CD8-positive, alpha-beta memory T cell (primary cell): ENCODE measurements at places on chromosomes 3 and 15. TPM values are rescaled to one million over a fixed set of nuclear protein-coding genes. Genes with fewer than 3 reads are reported as not detected.

CA12 gene
- total RNA-seq, result not detected

SPPL2A gene
- total RNA-seq, result 105 TPM

EPHB1 gene
- not detected for total RNA-seq

CEMIP gene
- not detected for total RNA-seq

SYNPR gene
- not detected for total RNA-seq

GRCh38 chr3:102206511-102207031 is 228.2 kb upstream of the ZPLD1 start:
- DNase-seq, result no peak

DNA sequence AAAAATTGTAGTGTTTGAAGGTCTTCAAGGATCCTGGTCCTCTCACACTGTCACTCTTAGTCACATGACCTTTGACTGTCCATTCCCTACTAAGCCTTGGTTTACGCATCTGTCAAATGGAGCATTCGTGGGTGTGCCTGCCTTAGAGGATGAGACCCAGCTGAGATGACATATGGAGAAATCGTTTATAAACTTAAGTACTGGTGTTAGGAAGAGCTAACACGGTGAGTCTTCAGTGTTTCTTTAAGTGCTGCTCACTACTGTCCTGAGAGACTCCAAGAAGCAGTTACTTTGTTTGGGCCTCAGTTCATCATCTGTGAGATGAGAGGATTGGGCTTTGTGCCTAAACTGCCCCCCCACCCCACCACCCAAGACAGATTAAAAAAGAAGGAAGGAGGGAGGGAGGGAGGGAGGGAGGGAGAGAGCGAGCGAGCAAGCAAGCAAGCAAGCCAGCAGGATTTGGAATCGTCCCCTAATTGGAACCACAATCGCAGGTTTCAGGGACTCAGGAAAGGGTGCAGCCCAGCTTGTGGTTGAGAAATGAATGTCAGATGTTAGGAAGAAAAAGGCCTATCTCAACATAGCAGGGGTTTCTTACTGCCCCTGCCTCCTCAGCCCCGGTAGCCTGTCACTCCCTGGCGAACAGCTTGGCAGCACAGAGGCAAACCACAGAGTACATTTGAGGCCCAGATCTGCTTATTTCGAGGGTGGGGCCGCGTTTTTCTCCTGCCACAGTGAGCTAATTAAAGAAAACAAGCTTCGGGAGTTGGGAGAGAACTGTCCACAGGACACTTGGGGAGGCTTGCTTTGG is 32.7 kb downstream of the SMAD3 start:
- peak; percentile 60 for DNase-seq

DNA sequence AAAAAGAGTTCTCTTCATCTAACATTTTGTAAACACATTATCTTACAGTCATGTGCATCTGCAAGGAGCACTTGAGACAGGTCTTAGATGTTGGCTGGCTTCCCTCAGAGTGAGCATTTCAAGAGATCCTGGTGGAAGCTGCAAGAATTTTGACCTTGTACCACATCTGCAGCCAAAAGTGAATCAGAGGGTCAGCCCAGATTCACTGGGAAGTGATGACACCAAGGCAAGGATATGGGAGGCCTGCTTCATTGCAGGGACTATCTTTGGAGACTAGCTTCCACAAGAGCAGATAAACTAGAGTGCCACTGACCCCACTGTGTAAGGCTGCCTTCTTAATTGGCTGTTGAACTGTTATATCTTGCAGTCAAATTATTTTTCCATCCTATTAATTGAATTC is 21.3 kb upstream of the GADL1 start:
- DNase-seq, result no peak

DNA sequence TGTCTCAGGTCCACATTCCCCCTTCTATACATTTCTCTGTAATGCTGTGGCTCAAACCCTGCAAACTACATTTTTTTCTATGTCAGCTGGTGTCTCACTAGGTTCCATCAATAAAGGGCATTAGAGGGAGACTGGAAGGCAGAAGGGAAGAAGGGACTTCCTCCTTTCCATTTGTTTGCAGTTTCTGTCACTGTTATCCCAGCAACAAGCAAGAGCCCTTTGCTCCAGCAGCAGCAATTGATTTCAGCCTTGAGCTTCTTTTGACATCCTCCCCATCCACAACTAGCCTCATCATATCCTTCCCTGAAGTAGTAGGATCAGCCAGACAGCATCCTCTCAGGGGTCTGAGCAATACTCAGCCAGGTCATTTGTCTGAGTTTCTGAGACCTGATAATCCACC is 5.3 kb upstream of the NCK1 start:
- no peak for DNase-seq

- DNase-seq, result no peak
These were observed 5.3 kb upstream of the RHCG start for GRCh38 chr15:89501646-89502045.

DNA sequence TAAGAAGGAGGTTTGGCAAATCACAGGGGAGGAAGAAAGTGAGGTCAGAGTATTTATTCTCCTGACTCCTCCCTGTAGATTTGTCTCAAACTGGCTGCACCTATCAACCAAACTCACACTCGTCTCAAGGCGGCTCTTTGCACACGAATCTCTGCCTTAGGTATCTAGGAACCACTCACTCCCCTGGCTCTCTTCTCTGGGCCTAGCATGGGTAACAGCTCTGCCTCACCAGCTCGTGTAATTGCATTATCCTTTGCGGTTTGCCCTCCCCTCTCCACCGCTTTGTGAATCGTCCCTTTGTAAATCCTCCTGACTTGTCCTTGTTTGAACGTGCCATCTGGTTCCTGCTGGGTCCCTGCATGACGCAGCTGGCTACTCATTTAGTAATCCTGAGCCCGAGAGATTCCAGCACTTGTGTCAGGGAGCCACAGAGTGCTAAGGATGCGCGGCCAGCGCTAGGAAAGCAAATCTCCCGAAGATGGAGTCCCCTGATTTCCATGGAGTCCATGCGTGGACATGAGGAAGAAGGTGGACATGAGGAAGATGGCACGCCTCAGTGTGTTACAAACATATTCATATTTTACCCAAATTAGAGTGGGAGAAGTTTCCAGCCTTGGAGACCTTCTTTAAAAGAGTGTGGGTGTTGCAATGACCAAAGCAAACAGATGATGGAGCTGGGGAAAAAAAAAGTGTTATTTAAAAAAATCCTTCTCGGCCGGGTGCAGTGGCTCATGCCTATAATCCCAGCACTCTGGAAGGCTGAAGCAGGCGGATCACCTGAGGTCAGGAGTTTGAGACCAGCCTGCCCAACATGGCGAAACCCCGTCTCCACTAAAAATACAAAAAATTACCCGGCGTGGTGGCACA is 26.7 kb downstream of the NRROS start:
- no peak for DNase-seq

- no peak for DNase-seq
These were observed 158.8 kb downstream of the PDZRN3 start for GRCh38 chr3:73465926-73466325.

DNA sequence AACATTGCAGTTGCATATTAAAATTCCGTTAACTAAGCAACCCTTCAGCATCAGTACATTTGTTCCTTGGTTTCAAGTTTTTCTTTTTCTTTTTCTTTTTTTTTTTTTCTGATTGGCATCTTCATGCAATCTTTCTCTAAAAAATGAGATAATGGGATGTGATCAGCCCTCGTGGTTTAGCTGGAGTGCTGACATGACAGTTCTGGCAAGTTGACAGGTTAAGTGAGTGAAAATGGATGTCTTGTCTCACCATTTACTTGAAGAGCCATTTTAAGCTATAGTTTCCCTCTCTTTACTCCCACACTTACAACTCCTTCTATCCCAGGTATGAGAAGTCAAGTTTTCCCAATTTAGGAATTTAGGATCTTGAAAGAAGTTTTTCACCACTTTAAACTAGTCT is 495.2 kb downstream of the ROBO2 start:
- DNase-seq, result no peak

DNA sequence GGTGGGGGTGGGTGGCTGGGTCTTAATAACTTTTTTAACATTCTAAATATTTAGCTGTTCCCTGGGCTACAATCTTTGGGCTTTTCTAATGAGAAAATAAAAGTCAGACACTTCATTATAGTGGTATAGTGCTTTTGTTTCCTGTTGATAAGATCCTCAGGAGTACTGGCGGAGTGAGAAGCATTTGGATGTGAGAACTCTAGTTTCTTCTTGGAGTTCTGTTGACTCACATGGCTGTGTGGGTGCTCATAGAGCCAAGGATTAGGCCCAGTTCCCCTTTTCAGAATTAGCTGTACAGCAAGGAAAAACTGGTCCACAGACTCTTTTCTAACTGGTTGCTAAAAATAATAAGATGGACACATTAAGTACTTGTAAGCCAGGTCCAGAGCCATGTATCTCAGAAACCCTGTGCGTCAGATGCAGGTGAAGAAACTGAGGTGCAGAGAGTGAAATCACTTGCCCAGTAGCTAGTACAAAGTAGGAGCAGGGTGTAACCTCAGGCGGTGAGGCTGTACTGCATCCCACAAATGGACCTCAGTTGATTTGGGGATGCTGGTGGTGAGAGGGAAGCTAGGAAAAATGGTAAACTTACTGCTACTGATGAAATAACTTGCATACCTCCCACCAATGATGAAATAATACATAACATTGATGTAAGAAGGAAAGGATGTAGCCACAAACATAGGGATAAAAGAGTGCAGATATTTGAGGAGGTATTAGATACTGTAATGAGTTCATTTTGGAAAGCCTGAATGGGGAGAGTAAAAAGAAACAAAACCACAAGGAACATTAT is 2.3 kb downstream of the ITPR1 start:
- DNase-seq, result no peak

DNA sequence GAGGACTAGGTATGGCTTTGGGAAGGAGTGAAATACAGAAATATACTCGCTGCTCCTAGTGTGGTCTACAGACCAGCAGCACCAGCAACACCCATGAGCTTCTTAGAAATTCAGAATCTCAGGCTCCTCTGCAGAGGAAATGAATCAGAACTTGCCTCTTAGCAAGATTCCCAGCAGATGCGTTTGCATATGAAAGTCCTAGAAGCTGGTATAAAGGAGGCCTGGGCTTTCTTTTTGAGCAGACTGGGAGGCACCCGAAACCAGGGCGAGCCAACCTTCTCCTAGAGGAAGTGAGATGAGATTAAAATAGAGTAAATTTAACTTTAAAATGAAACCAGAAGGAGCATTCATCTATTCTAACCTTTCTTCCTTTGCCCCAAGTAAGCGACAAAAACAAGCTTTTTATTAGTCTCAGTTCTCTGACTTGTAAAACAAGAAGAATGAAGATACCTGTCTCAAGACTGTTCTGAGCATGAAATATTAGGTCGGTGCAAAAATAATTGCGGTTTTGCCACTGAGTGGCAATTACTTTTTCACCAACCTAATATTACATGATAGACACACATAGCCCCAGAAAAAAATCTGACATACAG is 140.0 kb downstream of the PDZRN3 start:
- no peak for DNase-seq

DNA sequence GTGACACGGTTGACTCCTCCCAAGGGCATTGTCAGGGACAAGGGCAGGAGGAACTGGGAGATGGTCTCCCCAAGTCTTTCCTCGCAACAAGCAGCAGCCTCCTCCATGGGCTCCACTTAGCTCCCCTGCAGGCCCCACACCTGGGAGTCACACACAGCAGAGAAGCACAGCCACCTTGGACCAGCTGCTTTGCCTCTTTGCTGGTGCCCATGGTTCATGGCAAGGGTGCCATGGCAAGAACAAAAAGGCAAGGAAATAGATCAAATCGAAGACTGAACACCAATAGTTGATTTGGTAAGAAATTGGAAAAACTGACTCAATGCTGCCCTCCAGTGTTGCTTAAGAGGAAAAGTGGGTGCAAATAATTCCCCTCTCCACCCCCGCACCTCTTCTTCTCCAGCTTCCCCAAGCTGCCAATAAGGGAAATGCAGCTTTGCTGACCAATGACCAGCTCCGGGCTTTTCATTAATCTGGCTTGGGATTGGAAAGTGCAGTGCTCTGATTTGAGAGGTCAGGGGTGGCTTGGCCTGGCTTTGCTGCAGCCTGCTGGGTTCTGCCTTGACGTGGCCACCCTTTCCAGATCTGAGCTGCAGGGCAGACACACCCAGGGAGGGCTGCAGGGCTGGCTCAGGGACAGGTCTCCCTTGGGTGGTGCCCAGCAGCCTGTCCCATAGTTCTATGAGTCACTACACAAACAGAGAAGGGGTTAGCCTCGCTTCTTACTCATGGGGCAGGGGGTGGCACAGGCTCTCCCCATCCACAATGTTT is 162.0 kb downstream of the KLF13 start:
- peak; percentile 55 for DNase-seq

- no peak for DNase-seq
These were observed 5.2 kb downstream of the HEG1 start for GRCh38 chr3:125050488-125051090.
